Activated naive CD8-positive, alpha-beta T cell treated with anti-CD3 and anti-CD28 coated beads for 36 hours (primary cell): ENCODE measurements at places on chromosomes 6 and 20.
A peak's percentile ranks its signal among the peaks of the same experiment; 100 is the strongest.

DNA sequence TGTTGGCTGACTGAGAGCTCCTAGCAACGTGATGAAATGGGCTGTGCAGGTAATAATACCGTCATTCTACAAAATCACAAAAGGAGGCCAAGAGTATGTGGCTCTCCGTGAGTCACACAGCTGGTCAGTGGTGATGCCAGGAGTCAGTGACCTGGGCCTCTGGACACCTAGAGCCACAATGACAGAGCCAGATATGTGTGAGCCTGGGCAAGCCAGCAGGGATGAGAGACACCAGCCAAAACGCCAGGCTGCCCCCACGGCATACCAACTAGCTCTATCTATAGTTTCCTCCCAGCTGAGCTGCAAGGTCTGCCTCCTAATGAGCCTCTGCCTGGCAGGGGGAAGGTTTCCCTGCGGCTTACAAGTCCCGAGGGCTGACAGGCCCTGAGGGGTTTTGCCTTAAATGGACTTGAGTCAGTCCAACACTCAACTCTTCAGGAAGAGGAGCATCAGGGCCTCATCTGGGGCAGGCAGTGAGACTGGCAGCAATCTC lies 70.0 kb downstream of the CPNE5 start:
- no peak for DNase-seq

- DNase-seq, result no peak
These were observed 331.1 kb upstream of the HSF2 start for GRCh38 chr6:122068291-122068769.

- no peak for DNase-seq
These were observed 654 bp downstream of the TBC1D7 start for GRCh38 chr6:13327691-13328075.

- DNase-seq, result no peak
These were observed 190.4 kb downstream of the PRL start for GRCh38 chr6:22106451-22106850.

GRCh38 chr6:146489468-146490151 lies 54.0 kb upstream of the RAB32 start:
- no peak for DNase-seq

GRCh38 chr6:117007659-117008058 lies 130.6 kb downstream of the RFX6 start:
- no peak for DNase-seq

GRCh38 chr20:362271-363254 lies 15.7 kb downstream of the NRSN2 start:
- DNase-seq, result peak; percentile 72

DNA sequence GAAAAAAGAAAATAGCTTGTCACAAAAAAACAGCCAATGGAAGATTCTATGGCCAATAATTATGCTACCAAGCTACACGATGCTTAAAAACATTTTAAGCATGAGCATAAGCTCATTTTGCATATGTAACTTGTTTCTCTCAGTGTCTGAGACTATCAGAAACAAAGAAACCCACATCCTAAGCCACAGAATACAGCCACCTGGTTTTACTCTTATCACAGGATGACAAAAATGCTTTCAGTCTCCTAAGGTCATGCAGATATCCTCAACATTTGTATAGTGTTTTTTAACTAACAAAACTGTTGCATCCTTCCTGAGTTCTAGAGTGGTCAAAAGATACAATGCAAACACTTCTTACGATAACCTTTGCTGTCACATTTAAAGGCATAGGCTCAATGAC lies 172.1 kb upstream of the RUNX2 start:
- DNase-seq, result peak; percentile 8

DNA sequence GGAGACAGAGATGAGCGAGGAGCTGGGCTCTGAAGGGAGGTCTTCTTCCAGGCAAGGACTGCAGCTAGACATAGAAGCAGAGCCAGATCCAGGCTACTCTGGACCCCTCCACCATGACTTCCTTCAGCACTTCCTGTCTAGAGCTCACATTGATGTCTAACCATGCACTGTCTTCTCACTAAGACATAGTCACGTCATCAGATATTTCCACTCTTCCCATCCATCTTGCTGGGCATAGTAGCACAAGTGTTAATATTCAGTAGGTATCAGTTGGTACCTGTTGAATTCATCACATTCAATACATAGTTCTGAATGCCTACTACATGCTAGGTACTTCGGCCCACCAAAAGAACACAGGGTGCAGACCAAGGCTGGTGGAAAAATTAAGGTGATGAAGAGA lies 2.9 kb downstream of the HLA-DMA start:
- DNase-seq, result no peak

GRCh38 chr6:81241126-81242041 lies 511.1 kb downstream of the TENT5A start:
- no peak for DNase-seq
